Cortex of kidney (tissue), 1 donor: ENCODE measurements at places on chromosomes 3 and 15.

DNA sequence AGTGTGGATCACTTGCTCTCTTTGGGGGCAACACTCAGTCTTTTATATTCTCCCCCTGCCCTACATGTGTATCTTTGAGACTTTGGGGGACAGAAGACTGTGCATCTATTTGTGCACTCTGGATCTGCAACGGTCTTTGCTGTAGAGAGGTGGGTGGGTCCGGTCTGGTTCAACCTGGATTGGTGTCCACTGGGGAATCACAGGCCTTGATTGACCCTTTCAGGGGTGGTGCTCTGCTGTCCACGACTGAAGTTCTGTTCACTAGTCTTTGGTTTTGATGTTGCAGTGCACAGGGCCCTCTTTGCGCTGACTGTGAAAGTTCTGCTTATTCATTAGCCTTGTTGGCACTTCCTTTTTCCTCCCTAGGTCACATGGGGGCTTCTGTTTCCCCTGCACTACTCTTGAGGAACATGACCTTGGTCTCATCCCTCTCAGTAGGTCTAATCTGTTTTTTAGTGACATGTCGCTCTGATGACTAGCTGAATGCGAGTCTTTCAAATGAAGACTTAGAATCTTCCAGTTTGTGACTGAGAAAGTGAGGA is 284.2 kb downstream of the SV2B start:
- no peak for DNase-seq

DNA sequence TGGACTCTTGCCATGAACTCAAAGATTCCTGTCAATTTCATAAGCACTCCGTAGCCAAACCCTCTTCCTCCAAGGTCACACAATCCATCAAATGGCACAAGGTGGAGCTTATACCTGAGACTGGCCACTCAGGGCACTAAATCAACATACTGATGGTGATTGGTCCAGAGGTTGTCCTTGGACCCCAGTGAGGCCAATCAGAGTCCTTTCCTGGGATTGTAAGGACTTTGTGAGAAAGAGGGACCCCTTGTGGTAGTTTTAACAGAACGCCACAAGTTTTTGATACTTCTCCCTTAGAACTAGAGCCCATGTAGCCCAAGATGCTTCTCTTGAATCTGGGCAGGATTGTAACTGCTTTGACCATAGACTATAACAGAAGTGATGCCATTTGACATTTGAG is 44.4 kb upstream of the LARS2 start:
- no peak for DNase-seq

- DNase-seq = no peak
These were observed 50.2 kb upstream of the C15orf39 start for GRCh38 chr15:75151214-75152128.

GRCh38 chr15:71400294-71400693 is 285.0 kb downstream of the THSD4 start:
- no peak for DNase-seq

DNA sequence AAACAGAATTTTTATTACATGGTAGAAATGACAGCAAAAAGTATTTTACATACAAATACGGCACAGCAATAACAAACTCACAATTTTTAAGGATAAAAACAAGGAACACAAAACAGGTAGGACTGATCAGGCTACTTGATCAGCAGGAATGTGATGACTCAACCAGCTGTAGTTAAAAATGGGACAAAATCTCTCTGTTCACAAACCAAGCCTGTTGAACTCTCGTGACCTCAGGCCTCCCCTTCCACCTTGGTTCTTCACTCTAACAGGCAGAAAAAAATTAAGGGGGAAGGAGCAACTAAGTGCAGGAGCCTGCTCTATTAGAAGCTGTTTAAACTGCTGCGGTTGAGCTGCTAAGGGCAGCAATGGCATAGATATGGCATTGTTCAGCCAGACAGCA is 18.7 kb downstream of the FBXL22 start:
- no peak for DNase-seq

DNA sequence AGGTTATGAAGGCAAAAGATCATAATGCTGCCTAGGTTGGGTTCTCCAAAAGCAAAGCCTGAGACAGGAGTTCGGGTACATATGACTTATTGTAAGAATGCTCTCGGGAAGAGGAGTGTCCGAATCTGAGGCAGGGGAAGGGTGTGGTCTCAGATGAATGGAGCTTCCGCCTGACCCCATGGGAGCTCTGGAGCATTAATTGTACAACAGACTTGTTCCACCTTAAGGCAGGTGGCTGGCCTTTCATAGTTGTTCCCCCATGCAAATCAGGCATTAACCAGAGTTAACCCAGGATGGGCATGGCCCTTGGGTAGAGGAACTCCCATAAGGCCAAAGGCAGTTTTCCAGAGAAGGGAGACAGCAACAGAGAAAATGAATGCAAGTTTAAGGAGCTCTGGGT is 170.6 kb downstream of the MYRIP start:
- DNase-seq = no peak

DNA sequence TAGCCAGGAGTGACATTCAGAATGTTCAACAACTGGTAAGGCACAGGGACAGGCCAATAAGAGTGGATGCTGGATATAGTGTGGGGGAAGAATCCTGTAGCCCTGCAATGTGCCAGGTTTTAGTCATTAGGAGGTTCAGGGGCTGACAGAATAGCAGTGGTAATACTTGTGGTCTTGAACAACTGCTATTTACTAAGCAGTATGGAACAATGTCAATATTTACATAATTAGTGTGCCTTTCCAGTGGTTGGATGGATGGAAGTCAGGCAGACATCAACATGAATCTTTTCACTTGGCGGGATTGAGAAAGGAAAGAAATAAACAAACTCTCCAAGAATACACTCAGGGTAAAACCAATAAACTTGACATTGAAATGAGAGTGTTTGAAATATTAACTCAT is 55.1 kb downstream of the OTOL1 start:
- DNase-seq = no peak

DNA sequence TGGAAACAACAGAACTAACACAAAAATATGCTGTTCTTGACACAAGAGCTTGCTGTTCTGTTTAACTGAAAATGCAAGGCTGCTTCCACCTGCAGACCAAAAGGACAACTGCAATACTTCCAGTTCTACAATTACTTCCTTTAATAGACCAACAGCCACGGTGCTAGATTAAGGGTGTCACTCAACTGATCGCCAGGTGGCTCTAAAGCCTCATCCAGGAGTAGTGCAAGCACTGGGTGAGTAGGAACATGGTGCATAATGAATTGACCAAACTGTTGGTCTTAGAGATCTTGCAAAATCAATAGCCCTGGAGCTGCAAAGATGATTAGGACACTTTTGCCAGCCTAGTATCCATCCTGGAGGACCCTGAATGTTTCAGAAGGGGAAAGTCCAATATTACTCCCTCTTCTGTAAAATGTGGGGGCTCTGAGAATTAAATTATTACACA is 3.6 kb upstream of the CLDN16 start:
- DNase-seq = no peak

DNA sequence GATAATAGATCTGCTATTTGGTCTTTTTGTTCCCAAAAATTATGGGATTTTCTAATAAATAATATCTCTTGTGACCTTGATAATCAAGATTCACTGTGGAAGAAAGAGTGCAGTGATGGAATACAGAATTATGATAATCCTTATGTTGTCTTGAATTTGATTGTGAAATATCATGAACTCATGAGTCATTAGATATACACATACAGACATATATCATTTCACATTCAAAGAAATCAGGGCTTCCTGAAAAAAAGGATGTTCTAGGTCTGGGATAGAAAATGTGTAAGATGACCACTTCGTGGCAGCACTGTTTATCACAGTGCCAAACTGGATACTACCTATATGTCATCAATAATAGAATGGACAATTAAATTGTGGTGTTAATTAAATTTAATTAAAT is 97.7 kb downstream of the DPH6 start:
- DNase-seq = no peak

GRCh38 chr3:170780955-170781354 is 89.0 kb downstream of the RPL22L1 start:
- no peak for DNase-seq

- DNase-seq = no peak
These were observed 2.6 kb upstream of the PLOD2 start for GRCh38 chr3:146163584-146163983.

DNA sequence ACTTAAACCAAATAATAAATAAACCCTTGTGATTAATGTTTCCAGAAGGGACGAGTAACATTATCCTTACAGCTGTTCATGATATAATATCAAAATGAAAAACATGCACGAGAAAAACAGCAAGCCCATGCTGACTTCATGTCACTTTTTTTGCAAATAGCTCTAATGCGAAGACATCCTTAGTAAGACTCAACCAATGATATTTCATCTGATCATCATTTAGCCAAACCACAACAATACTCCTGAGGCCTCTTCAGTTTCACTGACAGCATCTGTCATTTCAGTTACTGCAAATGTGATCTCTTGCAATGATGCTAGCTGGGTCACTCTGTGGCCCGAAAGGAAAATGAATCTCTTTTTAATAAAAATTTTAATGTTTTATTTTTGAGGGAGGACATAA is 74.0 kb downstream of the POLR2M start:
- DNase-seq = no peak
